ENCODE measurements at places on chromosomes 16 and 17.

GRCh38 chr17:44002141-44002848, 2.1 kb upstream of the NAGS start:
- no peak for DNase-seq

DNA sequence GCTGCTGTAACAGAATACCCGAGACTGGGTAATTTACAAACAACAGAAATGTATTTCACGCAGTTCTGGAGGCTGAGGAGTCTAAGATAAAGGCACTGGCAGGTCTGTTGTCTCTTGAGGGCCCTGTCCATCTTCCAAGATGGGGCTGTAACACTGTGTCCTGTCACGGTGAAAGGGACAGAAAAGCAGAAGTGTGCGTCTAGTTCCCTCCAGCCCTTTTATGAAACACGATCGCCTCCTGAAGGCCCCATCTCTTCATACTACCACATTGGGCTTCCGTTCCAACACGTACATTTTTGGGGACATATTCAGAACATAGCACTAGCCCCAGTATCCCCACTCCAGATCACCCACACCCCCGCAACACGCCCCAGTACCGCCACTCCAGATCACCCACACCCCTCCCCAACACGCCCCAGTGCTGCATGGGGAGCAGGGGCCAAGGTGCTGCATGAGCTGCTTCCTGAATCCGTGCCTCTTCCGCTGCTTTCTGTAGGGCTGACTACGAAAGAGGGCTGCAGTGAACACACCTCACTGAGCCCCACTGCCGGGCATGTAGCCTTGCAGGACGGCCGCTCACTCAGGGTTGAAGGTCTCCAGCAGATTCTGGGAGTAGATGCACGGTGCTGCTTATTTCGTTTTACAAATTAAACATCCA, 91.9 kb downstream of the RPTOR start:
- no peak for DNase-seq

DNA sequence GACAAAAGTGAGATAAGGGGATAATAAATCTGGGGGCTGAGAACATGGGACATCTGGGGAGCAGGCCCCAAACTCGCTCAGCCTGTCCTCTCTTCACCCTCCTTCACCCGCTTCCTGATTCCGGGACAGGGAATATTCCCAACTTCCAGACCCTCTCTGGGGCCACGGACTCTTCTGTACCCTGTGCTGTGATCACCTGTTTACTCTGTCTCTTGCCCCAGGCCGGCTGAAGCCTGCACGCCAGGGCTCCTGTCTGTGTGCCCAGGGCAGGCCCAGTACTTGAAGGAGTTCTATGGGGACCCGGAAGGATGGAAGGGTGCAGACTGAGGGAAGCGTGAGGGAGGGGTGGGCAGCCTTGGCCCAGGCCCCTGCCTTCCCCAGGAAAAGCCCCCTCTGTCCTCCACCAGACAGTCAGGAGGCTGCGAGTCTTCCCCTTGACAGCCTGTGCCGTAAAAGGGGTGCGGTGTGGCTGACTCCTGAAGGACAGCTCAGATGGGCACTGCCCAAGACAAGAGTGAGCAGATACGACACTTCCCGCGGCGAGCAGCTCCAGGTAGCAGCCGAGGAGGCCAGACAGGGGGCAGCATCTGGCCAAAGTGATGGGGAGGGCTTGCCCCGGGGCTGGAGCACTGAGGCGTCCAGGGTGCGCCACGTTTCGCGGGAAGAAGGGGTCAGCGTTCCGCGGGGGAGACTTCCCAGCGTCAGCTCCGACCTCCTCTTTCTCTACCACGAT, 1.0 kb upstream of the CCNF start:
- peak; percentile 77 for DNase-seq

GRCh38 chr17:51720439-51720838, 438.1 kb downstream of the CA10 start:
- no peak for DNase-seq

DNA sequence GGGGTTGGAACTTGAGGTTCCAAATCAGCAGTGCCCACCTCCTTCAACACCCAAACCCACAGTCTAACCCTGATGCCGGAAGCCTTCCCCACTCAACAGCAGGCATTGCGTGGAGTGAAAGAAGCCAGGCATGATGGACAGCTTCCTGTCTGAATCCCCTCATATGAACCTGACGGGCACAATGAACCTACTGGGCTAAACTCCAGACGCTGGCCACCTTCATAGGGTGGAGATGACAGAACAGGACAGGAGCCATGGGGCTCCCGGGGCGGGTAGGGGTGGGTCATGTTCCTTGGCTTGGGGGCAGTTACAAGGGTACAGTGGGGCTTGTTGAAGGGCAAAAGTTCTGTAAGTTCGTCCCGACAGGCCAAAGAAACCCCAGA, 460 bp upstream of the HSBP1 start:
- DNase-seq: no peak

DNA sequence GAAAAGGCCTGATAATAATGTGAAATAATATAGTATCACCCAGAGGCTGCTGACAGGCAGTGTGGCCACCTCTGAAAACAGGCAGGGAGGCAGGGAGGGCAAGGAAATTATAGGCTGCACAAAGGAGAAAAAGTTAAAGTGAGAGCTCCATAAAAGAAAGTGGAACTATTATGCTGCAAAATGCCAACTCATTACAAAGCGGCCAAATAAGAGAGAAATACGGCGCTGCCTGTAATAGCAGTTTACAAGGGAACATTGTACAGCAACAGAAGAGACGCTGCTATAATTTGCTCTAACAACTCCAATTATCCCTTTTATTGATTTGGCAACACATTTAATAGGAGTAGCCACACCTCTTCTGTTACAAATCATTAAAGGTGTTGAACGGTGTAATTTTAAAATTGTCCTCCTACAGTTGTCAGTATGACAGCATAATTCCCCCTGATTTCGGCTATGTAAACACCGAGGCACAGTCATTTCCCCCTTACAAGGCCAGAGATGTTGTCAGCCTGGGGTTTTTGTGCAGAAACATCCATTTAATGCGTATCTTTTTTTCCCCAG, 120.3 kb downstream of the MRM1 start:
- DNase-seq: peak; percentile 63

GRCh38 chr16:11668623-11669379, 546 bp downstream of the SNN start:
- no peak for DNase-seq

GRCh38 chr16:2074071-2074470, 26.3 kb downstream of the TSC2 start:
- DNase-seq: no peak

GRCh38 chr17:6350806-6351205, 84.1 kb downstream of the AIPL1 start:
- no peak for DNase-seq

DNA sequence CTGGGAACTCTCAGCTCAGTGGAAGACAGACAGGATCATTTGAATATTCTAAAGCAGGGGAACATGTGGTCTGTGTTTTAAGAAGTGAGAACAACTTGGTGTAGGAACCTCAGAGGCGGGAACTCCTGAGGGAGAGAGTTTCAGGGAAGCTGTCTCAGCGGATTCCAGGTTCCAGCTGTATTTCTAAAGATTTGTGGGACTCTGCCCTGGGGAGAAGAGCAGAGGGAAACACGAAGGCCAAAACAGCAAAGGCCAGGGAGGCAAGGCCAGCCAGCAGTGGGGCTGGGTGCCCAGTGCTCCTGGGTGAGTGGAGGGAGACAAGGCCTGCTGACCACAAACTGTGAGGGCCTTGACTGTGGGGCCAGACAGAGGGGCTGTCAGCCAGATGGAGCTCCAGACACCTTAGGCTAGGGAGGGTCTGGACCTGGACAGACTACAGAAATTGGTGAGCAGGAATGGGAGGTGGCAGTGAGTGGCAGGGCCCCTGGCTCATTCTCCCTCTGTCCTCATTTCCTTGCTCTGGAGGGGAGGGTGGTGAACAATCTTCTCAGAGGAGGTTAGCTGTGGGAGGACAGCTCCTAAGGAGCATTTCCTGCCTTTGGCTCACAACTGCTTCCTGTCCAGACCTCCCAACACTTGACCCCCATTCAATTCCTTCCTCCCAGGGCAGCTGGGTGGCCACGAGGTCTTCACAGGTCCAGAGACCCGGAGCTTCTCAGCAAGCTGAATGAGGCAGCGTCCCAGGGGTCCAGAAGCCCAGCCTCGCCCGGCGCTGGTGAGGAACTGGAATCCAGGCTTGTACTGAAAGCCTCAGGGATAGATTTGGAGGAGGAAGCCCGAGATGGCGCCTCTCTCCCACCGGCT, 21.0 kb upstream of the FZD2 start:
- no peak for DNase-seq
